ENCODE measurements at places on chromosomes 13 and 19.

GRCh38 chr13:107190065-107190464 lies 622.1 kb upstream of the ARGLU1 start:
- no peak for DNase-seq

DNA sequence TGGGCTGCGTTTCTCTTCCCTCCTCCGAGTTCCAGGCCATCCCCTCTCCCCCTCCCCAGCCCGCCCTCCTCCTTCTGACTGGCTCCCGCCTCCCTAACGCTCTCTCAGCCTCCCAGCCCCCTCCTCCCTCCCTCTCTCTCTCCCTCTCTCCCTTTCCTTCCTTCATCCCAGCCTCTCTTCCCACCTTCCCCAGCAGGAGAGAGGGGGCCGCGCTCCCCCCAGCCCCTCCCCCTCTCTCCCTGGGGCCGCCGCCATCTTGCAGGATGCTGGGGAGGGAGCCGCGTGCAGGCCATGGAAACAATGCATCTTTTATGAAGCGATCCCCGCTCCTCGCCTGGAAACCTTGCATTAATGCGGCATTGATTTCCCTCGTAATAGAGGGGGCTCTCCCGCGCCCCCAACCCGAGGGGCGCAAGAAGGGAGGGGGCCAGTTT lies 42.6 kb upstream of the ADGRL1 start:
- DNase-seq, result peak; percentile 7

GRCh38 chr13:41008349-41008980 lies 10.7 kb downstream of the ELF1 start:
- no peak for DNase-seq

DNA sequence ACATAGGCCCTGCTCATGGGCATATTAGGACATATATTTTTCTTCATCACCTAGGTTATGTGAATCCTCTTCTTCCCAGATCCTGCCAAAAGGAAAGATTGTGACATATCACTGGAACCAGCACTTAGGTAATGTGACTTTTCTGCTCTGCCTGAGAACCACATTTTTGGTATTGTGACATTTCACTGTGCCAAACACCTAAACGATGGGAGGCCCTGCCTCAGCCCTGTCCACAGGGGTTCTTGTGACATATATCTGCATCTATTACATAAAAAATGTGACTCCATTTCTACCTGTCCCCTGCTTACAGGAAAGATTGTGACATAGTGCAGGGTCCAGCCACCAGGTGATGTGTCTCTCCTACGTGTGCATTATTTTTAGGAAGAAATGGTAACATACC lies 18.5 kb upstream of the ZNF730 start:
- DNase-seq, result no peak

- DNase-seq, result no peak
Observed at GRCh38 chr13:110185696-110186095, 121.3 kb downstream of the COL4A1 start.

GRCh38 chr19:18696023-18696422 lies 12.5 kb downstream of the CRTC1 start:
- DNase-seq, result no peak

GRCh38 chr19:15274477-15274876 lies 42.2 kb upstream of the EPHX3 start:
- DNase-seq, result no peak

All from activated T-helper 1 cell treated with Interleukin-2 at 50 U/mL for 16 hours (primary cell).